Brain (organoid and tissue), 16 donors: ENCODE measurements at places on chromosomes 13 and 19.

- DNase-seq = no peak
These were observed 66.1 kb upstream of the DIAPH3 start for GRCh38 chr13:60229708-60230272.

DNA sequence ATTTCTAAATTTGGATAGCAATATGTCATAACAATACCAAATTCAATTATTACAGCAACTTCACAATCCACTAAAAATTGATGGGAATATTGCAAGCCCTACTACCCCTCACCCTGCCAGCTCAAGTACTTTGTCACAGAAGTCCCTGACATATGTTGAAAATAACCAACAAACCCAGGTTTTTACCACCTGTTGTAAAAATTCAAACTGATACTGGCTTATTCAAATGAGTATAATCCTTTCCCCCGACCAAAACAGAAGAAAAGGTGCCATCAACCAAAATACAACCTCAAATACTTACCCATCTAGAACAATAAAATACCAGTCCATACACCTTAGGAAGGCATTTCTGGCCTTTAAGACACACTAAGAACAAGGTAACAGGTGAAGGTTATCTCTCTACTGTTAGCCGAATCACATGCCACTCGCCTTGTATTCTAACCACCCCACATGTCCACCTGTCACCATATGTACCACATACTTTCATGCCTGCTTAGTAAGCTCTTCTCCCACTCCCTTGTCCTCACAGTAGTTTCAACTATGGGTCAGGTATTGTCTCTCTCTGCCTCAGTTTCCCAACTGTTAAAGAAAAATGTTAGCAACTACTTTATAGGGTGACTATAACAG is 53.1 kb downstream of the USP12 start:
- no peak for DNase-seq

GRCh38 chr19:16400911-16401591 is 70.7 kb downstream of the EPS15L1 start:
- peak; percentile 84 for DNase-seq

- DNase-seq = peak; percentile 32
These were observed 20.8 kb upstream of the EBI3 start for GRCh38 chr19:4208385-4209094.

DNA sequence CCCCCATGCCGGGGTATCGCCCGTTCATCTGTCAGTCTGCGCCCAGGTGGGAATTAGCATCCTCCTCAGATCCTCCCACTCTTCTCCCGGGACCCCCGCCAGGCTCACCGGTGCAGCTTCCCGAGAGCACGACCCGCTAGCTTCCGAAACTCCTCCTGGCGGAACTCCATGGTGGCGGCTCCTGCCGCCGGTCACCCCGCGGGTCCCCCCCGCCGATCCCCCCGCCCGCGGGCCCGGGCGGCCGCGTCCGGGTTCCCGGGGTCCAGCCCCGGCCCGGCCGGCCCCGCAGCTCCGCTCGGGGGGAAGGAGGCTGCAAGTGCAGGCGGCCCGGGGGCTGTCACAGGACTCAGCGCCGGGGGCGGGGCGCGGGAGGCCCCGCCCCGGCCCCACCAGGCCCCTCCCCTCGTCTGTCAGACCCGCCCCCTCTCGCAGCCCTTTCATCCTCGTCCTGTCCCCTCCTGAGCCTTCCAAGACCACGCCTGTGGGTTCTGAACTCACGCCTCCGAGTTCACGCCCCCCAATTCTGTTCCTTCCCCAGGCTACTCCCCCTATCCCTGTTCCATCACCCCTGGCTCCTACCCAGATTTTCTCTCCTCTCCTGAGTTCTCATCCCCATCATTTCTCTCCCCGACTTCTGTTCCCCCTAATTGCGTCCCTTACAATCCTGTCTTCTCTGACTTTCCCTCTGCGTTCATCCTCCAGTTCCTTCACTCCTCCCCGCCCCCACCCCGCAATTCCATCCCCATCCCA is at the start of gene SLC17A7:
TSS of gene SLC17A7 (minus strand) at position 318 of the 750 bp plus-strand sequence. CDS start at position 170, 148 bp downstream.
- DNase-seq = no peak

- no peak for DNase-seq
These were observed 162.4 kb downstream of the FOXO1 start for GRCh38 chr13:40503966-40504591.

DNA sequence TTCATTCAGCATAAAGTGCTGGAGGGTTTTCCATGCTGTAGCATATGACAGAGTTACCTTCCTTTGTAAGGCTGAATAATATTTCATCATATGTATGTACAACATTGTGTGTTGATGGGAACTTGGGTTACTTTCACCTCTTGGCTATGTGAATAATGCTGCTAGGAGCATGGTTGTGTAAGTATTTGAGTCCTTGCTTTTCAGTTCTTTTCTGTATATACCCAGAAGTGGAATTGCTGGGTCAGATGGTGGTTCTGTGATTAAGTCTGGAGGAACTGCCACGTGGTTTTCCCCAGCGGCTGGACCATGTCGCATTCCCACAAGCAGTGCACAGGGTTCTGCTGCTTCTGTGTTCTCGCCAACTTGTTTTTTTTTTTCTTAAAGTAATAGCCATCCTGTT is 101.2 kb upstream of the TEX29 start:
- DNase-seq = no peak

DNA sequence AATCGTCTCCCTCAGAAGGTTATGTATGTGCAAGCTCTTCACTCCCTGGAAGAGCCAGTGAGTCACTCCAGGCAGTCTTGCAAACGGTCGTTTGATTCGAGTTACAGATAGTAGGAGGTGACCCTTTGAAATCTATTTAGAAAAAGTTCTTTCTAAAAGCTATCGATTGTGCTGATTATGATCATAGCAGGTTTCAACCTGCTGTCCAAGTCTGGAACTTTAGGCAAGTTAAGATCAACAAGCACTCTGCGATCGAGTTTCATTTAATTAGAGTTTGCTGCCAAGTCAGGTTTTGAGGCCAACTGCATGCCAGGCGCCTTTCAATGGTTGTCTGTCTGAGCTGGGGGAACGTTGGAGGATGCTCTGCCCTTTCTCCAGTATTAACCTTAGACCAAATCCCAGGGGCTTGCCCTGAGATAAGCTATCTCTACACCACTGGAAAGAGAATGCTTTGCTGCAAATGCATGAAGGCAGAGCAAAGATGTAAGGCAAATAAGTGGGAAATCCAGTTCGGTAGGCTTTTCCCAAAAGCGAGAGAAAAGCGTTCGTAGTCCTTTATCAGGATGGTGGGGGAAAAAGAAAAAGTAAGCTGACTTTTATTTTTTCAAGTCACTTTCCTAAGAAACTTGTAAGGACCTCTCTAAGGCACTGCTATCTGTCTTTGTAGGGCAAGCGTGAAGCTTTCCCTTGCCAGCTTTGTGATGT is 287.5 kb downstream of the ATP8A2 start:
- no peak for DNase-seq

GRCh38 chr13:67137044-67137735 is 92.9 kb downstream of the PCDH9 start:
- DNase-seq = no peak

- no peak for DNase-seq
These were observed 66.1 kb upstream of the C1QTNF9 start for GRCh38 chr13:24243302-24243701.

GRCh38 chr13:22074403-22074802 is 403.5 kb downstream of the FGF9 start:
- no peak for DNase-seq

DNA sequence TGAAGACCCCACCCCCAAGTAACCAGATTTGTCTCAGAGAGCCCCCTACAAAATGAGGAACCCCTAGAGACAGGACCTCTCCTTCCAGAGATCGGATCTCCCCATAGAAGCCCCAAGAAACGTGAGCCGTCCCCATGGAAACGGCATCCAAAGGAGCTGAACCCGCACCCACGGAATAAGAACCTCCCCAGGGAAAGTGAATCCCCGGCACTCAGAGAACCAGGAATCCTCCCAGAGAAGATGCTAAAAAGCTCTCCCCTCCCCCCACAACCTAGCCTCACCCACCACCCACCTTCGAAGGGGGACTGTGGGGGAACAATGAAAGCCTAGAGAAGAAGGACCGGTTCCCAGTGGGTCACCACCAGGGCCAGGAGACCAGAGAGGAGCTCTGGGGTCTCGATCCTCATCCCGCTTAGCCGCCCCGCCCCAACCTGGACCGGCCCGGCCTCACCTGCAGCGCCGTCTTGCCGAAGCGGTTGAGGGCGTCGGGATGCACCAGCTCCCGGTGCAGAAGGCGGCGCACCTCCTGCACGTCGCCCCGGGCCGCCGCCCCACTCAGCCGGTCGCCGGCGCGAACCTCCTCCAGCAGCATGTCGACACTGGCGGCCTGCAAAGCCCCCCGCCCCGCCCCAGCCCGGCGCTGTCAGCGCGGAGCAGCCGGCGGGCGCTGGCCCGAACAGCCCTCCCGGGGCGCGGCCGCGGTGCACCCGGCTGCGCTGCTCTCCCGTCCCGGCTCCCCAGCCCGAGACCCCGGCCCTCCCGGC is 535 bp downstream of the CDKN2D start:
- peak; percentile 56 for DNase-seq

- DNase-seq = no peak
These were observed 6.5 kb downstream of the CCNA1 start for GRCh38 chr13:36438594-36439483.

DNA sequence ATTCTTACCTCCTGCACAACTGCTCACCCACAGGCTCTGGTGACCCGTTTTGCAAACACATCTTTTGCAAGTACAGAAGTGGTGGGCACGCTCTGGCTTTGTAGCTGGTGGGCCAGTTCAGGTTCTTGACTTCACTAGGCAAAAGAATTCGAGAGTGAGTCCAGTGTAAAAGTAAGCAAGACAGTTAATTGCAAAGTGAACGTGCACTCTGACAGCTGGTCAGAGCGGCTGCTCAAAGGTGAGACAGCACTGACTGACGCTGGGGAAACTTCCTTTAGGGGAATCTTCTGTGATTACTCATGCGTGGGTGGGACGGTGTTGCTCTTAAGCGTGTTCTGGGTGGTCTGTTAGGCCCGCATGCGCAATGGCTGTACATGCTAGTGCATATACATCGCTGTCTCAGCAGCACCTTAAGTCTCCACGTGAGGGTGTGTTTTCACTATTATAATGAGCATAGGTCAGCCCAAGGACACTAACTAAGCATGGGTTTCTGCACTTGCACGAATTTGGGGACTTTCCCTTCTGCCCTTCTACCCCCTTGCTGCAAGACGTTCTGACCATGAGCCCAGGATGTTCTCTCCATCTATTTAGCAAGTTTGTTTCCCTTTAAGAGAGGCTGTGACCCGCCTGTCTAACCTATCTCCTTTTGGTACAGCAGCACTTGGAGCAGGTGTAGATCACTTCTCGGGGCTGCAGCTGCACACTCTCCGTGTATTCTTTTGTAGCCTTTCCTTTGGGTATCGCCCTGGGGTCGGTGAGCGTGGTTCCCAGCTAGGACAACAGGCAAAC is 30.2 kb upstream of the CD33 start:
- DNase-seq = no peak

- no peak for DNase-seq
These were observed 1.5 kb downstream of the GPR18 start for GRCh38 chr13:99256709-99257108.

DNA sequence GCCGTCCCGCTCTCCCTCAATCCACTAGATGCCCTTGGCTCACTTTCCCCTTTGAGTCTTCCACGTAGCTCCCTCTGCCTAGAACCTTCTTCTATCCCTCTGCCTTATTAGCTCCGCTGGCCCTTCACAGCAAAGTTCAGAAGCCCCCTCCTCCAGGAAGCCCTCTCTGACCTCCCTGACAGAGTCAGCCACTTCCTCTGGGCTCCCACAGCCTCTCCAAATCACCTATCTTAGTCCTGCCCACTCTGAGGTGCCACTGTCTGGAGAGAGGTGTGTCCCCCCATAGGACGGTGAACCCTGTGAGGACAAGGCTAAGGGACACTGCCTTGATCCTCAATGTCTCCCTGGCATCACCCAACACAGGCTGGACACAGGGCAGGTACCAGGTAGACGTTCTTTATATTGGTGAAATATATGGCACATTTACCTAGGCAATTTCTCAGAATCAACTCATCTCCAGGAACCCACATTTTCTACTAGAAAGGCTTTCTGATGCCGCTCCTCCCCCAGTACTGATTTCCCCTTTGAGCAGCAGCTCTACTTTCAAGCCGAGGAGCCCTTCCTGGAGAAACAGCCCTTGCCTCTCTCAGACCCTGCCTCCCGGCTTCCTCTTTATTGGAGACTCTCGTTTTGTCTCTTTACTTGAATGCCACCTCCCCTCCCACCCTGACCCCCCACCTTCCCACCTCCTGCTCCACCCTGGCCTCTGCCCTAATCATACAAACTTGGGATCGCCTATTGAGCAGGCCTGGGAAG is 3.4 kb upstream of the TGFB1 start:
- no peak for DNase-seq

DNA sequence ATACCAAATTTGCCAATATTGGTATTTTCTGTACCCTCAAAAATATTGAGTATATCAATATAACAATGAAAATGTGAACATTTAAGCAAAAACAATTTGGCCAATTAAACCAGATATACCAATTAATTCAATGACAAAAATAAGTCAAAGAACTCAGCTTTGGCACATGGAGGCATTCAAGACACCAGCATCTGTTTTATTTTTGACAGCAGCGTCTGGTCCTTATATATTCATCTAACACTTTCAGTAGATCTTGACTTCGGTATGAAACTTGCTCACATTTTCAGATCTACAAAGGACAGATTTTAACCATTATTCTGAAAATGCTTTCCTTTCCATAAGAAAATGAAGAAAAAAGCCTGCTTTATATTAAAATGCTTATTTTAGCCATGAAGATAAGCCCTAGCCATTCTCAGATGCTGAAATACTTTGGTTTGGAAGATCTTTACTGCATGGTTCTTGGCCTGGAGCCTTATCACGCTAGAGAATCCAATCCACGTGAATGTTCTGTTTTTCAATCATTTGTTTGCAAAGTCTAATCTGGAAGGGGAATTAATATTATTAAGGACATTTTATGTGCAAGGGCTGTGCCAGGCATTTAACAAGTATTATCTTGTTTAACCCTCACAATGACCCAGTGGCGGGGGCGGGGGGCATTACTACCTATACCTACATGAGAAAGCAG is 132.2 kb downstream of the DLEU7 start:
- peak; percentile 92 for DNase-seq

DNA sequence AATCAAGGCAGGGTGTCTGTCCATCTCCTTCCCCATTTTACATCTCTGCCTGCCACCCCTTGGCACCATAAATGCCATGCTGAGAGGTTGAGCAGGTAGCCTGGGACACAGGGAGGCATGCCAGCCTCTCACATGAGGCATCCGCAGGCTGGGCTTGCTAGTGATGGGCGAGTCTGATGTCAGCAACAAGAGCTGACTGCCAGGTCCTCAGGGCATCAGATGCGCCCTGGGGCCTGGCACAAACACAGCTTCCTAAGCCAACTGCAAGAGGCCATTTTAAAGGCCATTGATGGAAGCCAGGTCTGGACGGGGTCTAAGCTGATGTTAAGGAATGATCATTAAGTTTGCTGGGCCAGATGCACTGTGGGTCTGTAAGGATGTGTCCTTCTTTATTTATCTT is 34.6 kb downstream of the MYH14 start:
- no peak for DNase-seq

DNA sequence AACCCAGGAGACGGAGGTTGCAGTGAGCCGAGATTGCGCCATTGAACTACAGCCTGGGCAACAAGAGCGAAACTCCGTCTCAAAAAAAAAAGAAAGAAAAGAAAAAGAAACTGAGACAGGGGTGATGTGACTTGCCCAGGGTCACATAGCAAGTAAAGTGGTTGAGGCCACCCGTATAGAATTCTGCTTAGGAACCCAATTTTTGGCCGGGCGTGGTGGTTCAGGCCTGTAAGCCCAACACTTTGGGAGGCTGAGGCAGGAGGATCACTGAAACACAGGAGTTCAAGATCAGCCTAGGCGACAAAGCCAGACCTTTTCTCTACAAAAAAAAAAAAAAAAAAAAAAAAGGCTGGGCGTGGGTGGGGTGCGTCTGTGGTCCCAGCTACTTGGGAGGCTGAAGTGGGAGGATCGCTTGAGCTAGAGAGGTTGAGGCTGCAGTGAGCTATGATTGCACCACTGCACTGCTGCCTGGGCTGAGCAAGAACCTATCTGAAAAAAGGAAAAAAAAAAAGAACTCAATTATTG is 1.3 kb downstream of the SNRPA start:
- no peak for DNase-seq
